Stimulated activated CD4-positive, alpha-beta T cell treated with anti-CD3 and anti-CD28 coated beads, Interleukin-1b, Interleukin-23, amount 100 ng/mL, for 1 hour (primary cell): ENCODE measurements at places on chromosomes 2 and 18.

DNA sequence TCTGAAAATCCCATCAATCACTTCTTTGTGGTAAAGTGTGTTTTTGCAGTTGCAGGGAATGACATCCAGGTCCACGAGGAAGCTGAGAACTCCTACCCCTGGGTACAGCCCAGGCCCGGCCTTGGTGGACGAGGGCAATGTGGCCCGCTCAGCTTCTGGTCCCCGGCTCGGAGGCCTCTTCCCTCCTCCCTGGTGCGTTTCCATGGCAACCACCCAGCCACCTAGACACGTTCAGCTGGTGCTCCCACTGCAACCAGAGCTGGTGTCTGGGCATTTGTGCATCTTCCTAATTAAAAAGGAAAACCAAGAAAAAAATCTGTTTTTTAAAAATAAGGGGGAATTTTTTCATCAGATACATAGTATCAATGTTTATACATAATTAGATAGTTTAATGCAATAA, 603.6 kb upstream of the SALL3 start:
- DNase-seq: no peak

GRCh38 chr2:3241971-3242746, 135.5 kb downstream of the EIPR1 start:
- DNase-seq: no peak

DNA sequence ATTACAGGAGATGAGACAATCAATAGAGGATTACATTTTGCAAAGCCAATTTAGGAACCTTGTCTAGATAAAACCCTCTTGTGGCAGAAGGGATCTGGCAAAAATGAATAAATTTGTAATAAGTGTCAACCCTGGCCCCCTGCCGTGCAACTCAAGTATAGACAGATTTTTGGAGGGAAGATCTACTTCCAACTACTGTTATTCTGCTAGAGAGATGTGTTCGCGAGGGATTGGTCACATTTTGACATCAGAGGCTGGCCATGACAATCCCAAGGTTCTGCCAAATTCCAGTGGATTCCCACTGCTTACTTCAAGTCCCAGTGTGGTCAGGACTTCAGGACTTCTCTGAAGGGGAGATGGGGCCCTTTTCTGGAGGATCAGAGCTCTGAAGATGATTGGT, 192.6 kb downstream of the SH3RF3 start:
- no peak for DNase-seq

- DNase-seq: no peak
Measured at GRCh38 chr2:58350484-58350883, 109.4 kb upstream of the FANCL start.

- DNase-seq: no peak
Measured at GRCh38 chr2:123163398-123163797, 861.7 kb upstream of the CNTNAP5 start.

DNA sequence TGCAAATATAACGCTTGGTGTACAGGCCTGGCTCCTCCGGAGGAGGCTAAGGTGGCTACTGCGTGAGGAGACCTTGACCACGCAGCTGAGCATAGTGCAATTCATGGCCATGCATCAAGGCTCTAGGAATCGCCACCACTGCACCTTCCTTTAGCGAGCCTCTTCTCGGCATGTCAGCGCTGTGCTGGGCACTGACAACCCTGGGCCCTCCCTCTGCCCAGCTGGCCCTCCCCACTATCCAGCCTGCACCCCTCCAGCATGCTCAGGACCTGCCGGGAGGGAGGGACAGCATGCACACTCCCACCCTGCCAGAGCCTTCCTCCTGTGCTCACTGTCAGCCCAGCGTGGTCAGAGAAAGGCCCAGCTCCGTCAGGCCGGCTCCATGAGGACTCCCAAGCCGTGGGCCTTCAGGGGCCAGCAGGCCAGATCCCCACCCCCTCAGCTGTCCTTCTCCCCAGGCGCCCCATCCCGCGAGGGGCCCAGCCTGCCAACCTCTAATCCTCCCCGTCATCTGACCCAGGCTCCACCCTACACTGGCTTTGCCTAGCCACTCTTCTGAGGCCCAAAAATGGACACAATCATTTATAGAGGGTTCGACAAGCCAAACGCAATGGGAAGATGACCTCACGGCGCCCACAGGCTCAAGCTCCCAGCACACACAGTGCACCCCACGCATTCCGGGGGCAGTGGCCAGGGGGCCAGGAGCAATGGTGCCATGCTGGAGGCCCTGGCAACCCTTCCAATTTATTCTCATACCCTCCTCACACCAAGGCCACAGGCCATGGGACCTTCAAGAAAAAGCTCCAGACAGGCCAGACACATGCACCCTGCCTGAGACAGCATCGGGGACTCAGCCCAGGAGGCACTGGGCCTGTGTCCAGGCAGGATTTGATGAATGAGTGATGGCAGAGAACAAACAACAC, 3.5 kb downstream of the BIN1 start:
- no peak for DNase-seq

GRCh38 chr2:152761214-152761613, 42.8 kb downstream of the ARL6IP6 start:
- DNase-seq: no peak

- DNase-seq: no peak
Measured at GRCh38 chr2:58521803-58522554, 280.9 kb upstream of the FANCL start.

DNA sequence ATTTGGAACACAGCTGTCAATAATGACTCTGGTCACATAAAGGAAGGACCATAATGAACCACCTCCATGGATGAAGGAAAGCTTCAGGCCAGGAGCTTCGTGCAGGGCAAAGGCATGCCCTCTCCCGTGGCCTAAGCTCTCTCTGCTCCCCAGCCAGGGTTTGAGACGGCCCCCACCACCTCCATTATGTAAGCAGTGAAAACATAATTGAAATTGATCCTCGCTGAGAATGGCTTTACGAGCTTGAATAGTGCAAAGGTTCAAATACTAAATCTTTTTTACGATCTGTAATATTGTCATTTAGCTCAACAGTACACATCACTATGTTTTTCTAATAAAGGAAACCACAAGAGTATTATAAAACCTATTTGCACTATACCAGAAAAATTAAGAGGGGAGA, 5.2 kb upstream of the EDAR start:
- DNase-seq: no peak

GRCh38 chr2:232633413-232634205, at the start of gene EFHD1:
Gene EFHD1 (plus strand): TSS chr2:232633604. CDS start chr2:232633705, 101 bp downstream.
- peak; percentile 21 for DNase-seq

- DNase-seq: no peak
Measured at GRCh38 chr2:30865243-30865642, 58.0 kb upstream of the CAPN13 start.

DNA sequence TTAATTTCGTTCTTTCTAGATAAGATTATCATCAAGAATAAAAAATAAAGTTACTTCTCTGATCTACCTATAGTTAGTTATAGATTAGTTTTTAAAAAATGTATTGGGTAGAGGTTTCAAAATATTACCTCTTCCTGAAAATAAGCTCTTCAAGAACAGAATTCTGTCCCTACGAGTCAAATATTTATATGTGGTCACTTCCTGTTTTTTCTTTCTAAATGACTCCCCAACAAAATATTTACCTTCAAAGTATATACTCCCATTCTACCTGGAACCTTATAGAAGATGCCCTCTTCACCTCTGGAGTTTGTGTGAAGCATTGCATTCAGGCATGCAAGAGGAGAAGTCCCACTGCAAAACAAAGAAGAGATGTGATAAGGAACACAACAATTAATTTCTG, 72.3 kb downstream of the ASXL2 start:
- no peak for DNase-seq

DNA sequence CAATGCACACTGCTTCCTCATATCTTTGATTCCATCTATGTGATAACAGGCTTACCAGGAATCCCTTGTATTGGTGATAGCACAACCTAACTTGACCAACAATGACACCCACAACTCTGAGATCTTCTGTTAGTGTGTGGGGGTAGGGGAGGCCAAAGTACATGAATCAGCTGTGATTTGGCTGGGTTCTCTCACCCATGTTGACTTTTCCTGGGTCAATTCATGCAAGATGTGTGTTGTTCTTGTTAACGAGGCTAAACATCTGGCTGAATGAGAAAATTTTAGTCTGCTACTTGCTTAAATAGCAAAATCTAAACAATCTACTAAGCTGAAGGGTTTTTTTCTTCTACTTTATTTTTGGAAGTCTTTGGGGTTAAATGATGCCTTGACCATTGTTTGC, 341.2 kb upstream of the SLC14A2 start:
- no peak for DNase-seq

DNA sequence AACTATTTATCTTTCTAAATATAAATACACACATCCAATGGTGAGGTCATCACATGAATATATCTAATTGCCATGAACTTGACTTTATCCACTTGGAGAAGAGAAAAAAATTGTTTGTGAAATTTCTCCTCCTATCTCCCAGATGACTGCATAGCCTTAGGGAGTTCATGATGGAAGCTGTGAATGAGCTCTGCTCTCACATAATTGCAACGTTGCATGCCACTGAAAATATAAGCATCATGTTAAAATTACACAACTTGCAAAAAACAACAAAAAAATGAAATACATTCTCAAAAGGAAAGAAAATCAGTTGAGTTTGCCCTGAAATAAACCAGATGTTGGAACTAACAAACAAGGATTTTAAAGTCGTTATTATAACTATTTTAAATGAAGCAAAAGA, 50.6 kb upstream of the OSR1 start:
- DNase-seq: no peak

- DNase-seq: no peak
Measured at GRCh38 chr2:236124182-236124893, 43.8 kb downstream of the GBX2 start.

DNA sequence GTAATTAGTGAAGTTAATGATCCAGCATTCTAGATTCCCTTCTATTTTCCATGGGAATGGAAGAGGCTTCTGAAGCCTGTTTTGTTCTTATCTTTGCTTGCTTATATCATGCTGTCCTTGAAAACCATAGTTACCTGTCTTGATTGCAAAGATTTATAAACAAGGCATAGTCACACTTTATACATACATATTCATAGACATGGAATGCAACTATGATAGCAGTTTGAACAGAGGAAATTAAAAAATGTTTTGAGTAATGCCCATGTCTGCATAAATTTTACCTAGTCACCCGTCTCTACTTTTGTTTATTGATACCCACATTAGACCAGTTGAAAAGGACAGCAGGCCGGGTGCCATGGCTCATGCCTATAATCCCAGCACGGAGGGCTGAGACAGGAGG, 289.0 kb downstream of the PTPRM start:
- DNase-seq: no peak

DNA sequence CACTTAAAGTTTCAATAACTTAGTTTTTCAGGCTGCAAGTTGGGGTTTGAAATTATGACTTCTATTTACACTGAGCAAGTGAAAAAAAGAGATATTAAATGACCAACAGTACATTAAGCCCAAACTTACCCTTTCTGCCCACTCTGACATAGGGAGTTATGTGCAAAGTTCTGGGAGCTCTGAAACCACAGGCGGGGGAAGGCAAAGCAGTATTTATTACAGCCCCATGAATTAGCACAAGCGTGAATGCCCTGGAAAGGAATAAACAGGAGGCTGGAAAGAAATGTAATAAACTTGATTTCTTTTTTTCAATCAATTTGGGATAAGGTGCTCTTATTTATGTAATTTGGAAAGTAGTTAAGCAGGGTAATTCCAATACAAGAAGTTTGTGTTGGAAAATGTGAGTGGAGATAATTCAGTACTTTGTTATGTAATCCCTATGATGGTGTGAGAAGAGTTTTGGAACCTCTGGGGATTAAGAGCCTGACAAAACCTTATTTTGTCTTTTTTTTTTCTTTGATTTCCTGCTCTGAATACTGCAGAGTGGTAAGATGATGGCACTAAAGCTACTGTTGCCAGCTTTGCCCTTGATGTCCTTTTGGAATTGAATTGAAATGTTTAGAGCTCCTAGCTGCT, 351.5 kb downstream of the ARHGAP15 start:
- no peak for DNase-seq

DNA sequence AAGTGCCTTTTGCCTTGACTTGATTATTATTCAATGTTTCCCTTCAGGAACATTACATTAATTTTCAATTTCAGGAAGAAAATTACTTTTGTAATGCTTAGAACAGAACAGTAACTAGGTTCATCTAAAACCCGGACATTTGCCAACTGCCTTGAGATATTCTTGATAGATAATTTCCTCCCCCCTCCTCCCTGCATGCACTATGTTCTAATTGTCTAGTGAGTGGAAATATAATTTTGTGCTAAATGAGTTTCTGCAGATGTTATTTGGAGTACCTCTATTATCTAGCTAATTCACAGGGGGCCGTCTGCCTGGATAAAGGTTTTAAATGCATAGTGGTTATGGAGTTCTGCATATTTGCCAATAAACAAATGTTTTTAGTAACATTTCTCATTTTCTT, 200.3 kb upstream of the SLC39A10 start:
- no peak for DNase-seq

- no peak for DNase-seq
Measured at GRCh38 chr2:100606332-100606725, 43.5 kb downstream of the PDCL3 start.

GRCh38 chr2:47070920-47071824, 83.9 kb downstream of the STPG4 start:
- DNase-seq: no peak

- no peak for DNase-seq
Measured at GRCh38 chr2:67717692-67718091, 320.6 kb downstream of the ETAA1 start.

DNA sequence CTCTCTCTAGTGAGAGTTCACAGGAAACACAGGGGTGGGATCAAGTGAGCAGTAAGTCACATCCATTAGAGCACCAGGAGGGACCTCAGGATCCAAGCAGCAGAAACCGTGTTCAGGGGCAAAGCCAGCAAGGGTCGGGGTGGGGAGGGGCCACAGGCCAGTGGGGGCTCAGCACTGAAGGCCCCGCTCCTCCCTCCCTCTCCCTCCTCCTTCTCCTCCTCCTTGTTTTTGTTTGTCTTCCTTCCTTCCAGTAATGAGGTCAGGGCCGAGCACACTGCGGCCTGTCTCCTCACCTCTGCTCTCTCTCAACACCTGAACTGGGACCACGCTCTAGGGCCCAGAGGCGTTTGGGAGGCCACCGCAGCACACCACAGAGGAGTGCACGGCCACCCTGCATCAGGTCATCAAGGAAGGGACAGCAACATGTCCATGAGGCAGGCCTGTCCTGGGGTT, 20.9 kb downstream of the MTERF4 start:
- no peak for DNase-seq

GRCh38 chr2:149579972-149580882, 7.3 kb downstream of the MMADHC start:
- no peak for DNase-seq

- DNase-seq: no peak
Measured at GRCh38 chr18:62028715-62029114, 135.9 kb upstream of the RNF152 start.

DNA sequence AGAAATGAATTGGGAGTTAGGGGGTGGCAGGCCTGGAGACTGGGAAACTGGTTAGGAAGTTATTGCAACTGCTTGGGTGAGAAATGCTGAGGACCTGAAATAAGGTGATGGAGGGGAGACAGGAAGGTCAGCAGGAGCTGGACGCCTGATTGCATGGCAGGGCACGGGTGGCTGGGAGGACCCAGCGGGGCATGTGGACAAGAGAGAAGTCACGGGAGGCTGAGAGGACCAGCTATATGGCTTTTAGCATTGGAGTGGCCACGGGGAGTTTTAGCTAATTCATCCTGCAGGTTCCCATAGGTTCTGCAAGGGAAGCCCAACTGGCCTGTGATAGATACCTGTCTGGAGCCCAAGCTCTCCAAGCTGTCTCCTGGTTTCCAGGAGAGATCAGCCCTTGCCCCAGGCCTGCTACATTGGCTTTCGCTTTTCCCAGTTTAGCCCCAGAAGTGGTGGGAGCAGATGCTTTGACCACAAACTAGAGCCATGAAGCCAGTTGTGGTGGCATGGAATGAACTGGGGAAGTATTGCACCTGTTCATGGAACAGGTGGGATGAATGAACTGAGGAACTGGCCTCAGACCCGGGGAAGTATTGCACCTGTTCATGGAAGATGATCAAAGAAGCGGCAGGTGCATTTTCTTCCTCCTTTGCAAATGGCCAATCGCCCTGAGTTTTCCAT, 93.6 kb upstream of the TAF1B start:
- no peak for DNase-seq
